ENCODE measurements at places on chromosomes 1 and 21.
A peak's percentile ranks its signal among the peaks of the same experiment; 100 is the strongest.

- DNase-seq, result no peak
Observed at GRCh38 chr1:215044151-215044550, 38.4 kb upstream of the KCNK2 start.

GRCh38 chr1:200124309-200124708, 96.8 kb downstream of the NR5A2 start:
- DNase-seq, result no peak

DNA sequence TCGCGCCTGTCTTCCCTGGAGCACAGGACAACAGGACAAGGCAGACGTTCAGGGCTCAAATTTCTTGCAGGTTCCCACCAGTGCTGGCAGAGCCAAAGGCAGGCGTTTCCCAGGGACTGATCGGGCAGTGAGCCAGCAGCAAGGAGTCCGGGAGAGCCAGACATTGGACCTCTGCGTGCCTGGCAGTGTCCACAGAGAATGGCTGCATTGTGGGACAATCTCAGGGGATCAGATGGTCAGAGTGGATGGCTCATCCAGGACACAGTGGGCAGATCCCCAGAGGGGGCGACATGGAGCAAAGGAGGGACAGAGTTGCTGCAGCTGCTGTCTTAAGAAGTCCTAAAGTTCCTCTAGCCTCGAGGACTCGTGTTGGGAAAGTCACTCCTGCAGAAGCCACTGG, 4.6 kb downstream of the TMEM63A start:
- peak; percentile 69 for DNase-seq

DNA sequence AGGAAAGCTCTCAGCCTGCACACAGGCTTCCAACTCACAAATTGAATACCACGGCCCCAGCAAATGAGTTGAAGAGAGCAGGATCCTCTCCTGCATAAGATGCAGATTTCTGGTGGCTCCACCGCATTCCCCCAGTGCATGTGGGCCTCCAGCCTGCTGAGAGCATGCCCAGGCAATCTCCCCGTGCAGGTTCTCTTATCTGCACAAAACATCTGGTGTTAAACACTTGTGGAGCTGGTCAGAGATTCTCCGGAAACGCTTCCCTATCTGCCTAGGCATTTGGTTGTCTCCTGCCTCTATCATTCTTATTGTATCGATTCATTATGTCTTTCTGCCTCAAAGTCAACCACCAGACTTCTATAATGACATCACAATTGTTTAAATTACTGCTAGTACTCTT, 1349.0 kb upstream of the B3GALT2 start:
- peak; percentile 42 for DNase-seq

GRCh38 chr1:239870194-239870593, 221.5 kb upstream of the FMN2 start:
- DNase-seq, result no peak

- no peak for DNase-seq
Observed at GRCh38 chr1:7885513-7886404, 32.9 kb upstream of the UTS2 start.

DNA sequence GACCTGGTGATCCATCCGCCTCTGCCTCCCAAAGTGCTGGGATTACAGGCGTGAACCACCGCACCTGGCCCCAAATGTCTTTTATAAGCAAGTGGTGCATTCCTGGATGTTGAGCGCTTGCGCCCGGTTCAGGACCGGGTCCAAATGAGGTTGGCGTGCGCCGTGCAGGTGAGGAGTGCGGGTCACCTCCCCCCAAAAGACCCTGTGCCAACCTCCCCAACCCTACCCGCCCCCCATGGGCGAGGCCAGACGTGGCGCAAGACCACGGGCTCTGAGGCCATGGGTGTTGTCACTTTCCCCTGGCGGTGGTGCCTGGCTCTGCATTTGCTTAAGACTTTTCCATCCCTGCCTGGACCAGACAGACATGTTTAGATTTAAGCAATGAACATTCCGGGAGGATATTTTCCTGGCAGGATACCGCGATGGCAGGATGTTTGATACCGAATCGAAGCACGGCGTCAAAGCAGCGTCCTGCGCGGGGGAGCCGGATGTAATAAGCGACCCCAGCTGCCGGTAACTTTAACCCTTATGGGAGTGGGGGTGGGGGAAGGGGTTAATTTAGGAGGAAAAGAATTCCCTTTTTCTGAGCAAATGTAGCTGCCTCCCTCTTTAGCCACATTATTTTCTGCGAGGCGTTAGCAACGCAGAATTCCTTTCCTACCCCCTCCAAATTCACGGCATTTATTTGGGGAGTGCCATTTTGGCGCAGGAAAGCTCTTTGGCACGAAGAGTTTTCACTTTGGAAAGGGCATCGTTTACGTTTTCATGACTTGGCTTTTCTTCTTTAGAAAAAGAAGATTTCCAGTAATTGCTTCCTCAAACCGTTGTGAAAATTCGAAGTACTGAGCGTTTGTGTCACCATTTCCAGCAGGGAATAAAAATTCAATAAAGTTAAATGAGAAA, 27.8 kb upstream of the RNF187 start:
- DNase-seq, result peak; percentile 80

DNA sequence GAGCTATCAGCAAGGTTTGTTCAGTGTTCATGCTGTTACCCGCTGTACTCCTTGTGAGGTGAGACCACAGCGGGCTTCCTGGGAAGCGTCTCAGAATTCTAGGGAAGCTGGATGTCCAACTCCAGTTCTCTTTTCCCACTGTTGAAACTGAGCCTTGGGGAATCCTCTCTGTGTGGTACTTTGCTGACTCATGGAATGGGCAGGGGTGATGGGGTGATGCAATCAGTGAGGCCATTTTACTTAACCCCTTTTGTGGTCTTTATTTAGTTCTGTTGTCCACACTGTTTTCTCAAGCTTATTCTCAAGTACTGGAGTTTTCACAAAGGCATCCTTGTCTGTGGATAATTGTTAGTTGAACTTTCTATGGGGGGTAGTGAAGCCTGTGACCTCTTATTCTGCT, 42.6 kb downstream of the ACKR1 start:
- no peak for DNase-seq

GRCh38 chr1:228314658-228315483, 91.8 kb downstream of the TRIM11 start:
- no peak for DNase-seq

DNA sequence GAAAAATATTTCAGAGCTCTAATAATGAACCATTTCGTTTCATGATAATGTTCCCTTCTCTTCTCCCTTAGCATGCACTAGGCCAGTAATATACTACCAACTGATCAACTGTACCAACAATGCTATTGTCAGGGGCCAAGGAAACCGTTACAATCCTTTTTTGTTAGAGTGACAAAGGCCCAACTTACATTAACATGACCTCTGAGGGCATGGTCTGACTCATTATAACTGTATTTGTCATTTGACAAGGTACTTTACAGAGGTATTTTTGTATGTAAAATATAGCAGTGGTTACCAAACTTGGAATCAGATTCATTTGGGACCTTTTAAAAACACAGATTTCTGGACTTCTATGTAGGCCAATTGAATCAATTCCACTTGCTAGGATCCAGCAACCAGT, 102.6 kb upstream of the RRP15 start:
- DNase-seq, result no peak

DNA sequence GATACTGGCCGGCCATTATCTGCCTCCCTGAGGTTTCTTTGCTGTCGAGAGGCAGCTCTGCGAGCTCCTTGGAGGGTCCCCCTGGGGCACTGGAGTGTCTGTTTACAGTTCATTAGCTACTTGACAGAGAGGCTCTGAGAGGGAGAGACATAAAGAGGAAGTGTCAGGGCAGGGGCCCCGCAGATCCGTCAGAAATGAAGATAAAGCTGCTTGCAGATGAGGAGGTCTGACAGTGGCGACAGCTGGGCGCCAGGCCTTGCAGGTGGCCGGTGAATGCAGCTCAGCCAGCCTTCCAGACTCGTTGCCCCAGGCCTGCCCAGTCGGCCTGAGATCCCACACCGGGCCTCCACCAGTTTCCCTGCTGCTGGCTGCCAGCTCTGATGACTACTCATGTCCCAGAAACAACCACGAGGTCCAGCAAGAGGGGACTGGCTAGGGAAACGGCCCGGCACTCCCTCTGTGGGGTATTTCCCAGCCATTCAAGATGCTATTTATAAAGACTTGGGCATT, 84.7 kb downstream of the DISP3 start:
- DNase-seq, result peak; percentile 5

GRCh38 chr1:228989176-228989575, 253.9 kb downstream of the RHOU start:
- DNase-seq, result no peak

- peak; percentile 95 for DNase-seq
Observed at GRCh38 chr1:56578963-56579875, at the start of gene PLPP3. Gene PLPP3, minus strand, starts transcription at chr1:56579563. Its CDS starts 547 bp downstream, at chr1:56579016.

GRCh38 chr1:54017979-54018378, at the start of gene LDLRAD1:
Gene LDLRAD1, minus strand, starts transcription at chr1:54018186. Its CDS starts 74 bp downstream, at chr1:54018112.
- DNase-seq, result no peak

DNA sequence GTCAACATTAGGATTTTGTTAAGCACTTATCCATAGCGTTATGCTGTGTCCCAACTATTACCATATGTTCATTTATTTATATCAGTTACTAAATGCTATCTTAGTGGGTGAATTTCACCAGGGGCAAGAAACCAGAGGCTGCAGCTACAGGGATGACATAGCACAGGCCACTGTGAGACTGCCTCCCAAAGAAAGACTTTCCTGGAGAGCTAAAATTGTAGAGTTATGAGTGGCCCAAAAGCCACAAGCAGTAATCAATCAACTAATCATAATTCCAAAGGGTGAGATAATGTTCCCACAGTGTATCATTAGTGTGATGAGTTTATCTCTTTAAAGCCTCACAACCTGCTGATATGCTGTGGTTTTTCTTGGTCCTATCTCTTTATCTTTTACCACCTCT, 3.8 kb upstream of the TGFB2 start:
- DNase-seq, result no peak

GRCh38 chr21:42607525-42608102, 45.8 kb upstream of the PDE9A start:
- no peak for DNase-seq

GRCh38 chr1:90959352-90960206, 62.3 kb downstream of the ZNF644 start:
- DNase-seq, result peak; percentile 37

- no peak for DNase-seq
Observed at GRCh38 chr1:82979593-82980236, 1019.2 kb downstream of the TTLL7 start.

DNA sequence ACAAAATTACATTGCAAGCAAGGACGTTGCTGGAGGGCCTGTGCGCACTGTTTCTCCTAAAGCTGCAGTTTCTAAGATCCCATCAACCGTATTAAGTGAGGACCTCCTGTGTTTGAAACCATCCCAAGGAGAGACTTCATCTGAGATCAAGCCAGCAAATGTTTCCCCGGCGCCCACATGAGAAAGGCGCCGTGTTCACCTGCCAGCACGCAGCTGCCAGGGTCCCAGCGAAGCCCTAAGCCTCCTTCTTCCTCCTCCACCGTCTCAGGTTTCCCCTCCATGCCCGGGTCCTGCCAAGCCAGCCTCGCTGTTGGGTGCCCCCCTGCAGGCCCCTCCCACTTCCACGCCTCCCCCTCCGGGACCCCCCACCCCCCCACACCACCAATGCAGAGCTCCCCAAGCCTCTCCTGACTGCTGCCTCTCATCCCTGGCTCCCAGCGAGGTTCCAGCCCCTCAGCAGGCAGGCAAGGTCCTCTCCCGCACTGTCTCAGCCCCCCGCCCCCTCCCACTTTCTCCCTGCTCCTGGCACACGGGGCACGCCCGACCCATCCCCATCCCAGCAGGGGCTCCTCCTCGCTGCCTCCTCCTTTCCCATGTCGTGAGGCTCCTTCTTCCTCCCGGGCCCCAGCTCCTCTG, 8.6 kb upstream of the TFF1 start:
- no peak for DNase-seq

- DNase-seq, result no peak
Observed at GRCh38 chr21:28247454-28248020, 745.1 kb downstream of the LTN1 start.

DNA sequence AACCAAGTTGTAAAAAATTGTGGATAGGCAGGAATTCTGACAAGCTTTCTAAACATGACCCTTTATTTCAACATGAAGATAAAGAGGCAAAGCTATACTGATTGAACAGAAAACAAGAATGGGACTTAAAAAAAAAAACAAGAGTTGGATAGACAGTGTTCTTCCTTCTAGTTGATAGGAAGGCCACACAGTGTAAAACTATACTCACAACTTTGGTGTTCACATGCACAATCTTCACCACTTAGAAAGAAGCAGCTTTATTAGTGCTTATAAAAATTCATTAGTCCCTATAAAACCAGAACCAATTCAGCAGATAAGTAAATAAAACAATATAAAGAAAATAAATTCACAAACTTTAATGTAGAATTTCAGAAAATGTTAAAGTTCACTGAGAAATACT, 101.8 kb downstream of the AKT3 start:
- no peak for DNase-seq

GRCh38 chr1:203287109-203287893, 18.0 kb upstream of the BTG2 start:
- no peak for DNase-seq
